Glutamatergic neuron (in vitro differentiated cells): ENCODE measurements at places on chromosomes 2 and 18.

DNA sequence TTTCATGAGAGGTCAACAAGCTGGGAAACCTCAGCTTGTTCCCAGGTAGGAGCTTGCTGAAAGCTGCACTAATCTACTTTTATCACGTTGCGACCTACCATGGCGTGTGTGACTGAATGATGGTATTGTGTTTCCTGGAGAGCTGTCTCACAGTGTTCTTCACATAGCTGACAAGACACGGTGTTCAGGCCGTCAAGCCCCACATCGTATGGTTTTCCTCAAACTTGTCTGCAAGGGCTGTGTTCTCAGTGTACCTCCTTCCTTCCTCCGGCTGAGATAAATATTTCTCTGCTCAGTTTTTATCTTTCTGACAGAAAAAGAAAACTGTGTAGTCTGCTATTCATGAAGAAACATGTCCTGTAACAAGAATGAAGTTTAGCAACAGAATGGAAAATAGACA is 244.8 kb downstream of the DCDC2C start:
- DNase-seq = no peak
- peaks cover 2% of the 10 kb centered on the region for H3K27me3 ChIP-seq
- H3K27ac ChIP-seq = no peak overlapping the region
- H3K4me3 ChIP-seq = no peak overlapping the region
- H3K4me1 ChIP-seq = no peaks in the 10 kb centered on the region

- H3K36me3 ChIP-seq = no peaks in the 10 kb centered on the region
- peaks cover 6% of the 10 kb centered on the region for H3K27me3 ChIP-seq
- H3K4me1 ChIP-seq = peaks cover 11% of the 10 kb centered on the region
- no peak overlapping the region for H3K27ac ChIP-seq
- H3K4me3 ChIP-seq = no peak overlapping the region
- DNase-seq = peak; percentile 94
These were observed 16.6 kb upstream of the E2F6 start for GRCh38 chr2:11482473-11483035.

DNA sequence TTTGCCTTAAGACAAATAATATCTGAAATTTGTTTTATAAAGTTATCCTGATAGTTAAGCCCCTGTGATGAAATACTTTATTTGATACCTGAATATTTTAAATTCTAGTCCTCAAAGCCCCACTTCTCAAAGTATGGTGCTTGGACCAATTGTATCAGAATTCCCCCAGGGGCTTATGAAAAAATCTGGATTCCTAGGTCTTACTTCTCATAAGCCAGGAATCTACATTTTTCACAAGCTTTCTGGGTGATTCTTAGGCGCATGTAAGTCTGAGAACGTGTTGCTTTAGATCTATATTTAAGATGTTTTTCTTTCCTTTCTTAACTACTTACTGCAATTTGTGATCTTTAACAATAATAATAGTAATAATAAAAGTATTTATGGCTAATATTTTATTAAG is 53.1 kb downstream of the MYO1B start:
- peaks cover 20% of the 10 kb centered on the region for H3K4me1 ChIP-seq
- H3K4me3 ChIP-seq = no peak overlapping the region

DNA sequence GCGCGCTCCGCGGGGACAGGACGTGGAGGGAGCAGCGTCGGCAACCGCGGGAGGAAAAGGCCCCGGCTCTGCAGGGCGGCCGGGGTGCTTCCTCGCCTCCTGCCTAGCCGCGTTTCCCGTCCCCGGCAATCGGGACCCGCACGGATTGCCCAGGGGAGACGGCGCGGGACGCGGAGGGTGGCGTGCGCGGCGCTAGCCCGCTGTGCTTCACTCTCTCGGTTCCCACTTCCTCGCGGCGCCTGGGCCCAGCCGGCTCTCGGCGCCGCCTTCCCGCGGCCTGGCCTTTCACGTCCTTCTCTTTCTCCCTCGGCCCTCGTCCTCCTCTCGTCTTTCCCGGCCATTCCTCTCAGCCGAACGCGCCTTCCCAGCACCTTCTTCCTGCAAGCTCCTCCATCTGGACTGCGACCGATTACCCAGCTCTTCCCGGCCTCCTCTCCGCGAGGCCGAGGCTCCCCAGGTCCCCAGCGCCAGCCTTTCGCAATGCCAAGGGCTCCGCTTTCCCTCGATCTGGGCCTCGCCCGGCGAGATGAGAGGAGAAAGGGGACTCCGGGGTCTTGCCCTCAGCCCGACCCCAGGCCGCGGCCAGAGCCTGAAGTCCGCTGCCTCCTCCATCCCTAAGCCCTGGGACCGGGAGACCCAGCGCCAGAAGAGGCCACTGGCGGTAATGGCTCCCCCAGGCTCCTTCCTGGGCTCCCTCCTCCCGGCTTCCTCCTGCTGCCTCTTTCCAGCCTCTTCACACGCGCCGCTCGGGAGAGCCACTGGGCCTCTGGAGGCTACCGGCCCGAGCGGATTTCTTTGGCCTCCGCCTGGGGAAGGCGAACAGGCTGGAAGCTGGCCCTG is 34.3 kb upstream of the ATP6V1B1 start:
- no peaks in the 10 kb centered on the region for H3K36me3 ChIP-seq
- H3K4me1 ChIP-seq = peaks cover 18% of the 10 kb centered on the region
- H3K27me3 ChIP-seq = peaks cover 57% of the 10 kb centered on the region
- peak overlapping the region; percentile 75 for H3K27ac ChIP-seq
- H3K4me3 ChIP-seq = peak overlapping the region; percentile 98

DNA sequence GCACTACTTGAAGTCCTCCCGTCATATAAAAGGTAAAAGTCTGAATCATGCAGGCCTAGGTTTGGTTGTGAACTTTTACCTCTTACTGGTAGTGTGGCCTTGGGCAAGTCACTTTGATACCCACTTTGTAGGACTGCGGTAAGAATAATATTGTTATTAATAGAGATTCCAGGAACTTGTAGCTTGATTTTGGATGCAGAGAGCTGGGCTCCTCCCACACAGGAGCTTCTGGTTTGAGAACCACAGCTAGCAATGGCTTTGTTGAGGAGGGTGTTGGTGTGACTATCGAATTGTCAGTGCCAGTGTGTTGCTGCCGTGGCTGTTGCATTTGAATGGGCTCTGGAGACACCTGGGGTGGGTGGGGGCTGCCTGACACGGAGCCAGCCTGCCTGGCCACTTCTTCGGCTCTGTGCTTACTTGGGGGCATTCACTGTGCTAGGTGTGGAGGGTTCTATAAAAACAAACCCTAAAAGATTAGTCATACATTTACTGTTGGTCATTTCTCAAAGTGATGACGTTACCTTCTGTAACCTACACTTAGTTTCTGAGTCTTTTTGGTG is 38.5 kb downstream of the ASAP2 start:
- no peak for DNase-seq
- peaks cover 4% of the 10 kb centered on the region for H3K27me3 ChIP-seq
- H3K4me1 ChIP-seq = peaks cover 40% of the 10 kb centered on the region
- H3K36me3 ChIP-seq = no peaks in the 10 kb centered on the region
- H3K4me3 ChIP-seq = no peak overlapping the region

DNA sequence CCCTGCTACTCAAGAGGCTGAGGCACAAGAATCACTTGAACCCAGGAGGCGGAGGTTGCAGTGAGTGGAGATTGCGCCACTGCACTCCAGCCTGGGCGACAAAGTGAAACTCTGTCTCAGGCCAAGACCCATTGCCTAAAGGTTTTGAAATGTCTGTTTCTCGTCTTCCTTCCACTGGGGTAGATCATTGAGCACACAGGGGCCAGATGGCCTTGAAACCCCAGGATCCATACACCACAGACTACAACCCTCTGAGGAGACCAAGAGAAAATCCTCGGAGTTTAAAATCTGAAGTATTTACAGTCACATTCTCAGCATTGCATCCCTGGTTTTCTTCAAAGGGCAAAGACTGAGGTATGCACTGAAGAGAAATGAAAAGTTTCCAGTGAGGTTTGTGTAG is 7.1 kb upstream of the EPAS1 start:
- peaks cover 5% of the 10 kb centered on the region for H3K36me3 ChIP-seq
- DNase-seq = no peak
- H3K27me3 ChIP-seq = peaks cover 5% of the 10 kb centered on the region
- H3K4me1 ChIP-seq = peaks cover 2% of the 10 kb centered on the region

GRCh38 chr18:32175265-32175664 is 14.6 kb upstream of the MEP1B start:
- no peaks in the 10 kb centered on the region for H3K36me3 ChIP-seq
- H3K27ac ChIP-seq = no peak overlapping the region
- no peak for DNase-seq
- H3K4me1 ChIP-seq = no peaks in the 10 kb centered on the region

GRCh38 chr2:5995832-5996231 is 303.6 kb downstream of the SOX11 start:
- no peak for DNase-seq
- no peaks in the 10 kb centered on the region for H3K27me3 ChIP-seq
- peaks cover 8% of the 10 kb centered on the region for H3K4me1 ChIP-seq
- H3K4me3 ChIP-seq = no peak overlapping the region
- H3K36me3 ChIP-seq = no peaks in the 10 kb centered on the region
- H3K27ac ChIP-seq = no peak overlapping the region

- peaks cover 7% of the 10 kb centered on the region for H3K27me3 ChIP-seq
- H3K27ac ChIP-seq = peak overlapping the region; percentile 98
- peaks cover 4% of the 10 kb centered on the region for H3K36me3 ChIP-seq
These were observed 376.1 kb upstream of the SOX11 start for GRCh38 chr2:5316001-5316490.

DNA sequence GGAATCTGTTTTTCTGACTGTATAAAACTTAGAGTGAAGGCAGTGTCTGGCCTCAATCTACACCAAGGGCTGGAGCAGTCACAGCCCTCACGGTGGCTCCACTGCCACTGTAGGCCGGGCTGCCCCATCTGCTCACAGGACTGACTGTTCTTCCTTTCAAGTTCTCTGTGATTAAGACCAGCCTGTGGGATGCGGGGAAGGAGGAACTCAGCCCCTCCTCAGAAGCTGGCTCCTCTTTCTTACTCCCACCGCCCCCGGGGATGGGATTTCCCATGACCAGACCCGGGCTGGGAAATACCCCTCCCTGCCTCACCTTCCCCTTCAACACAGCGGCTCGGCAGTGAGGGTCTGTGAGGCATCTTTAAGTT is 106.0 kb downstream of the COPS8 start:
- H3K36me3 ChIP-seq = no peaks in the 10 kb centered on the region
- peaks cover 2% of the 10 kb centered on the region for H3K4me1 ChIP-seq
- H3K27ac ChIP-seq = no peak overlapping the region

DNA sequence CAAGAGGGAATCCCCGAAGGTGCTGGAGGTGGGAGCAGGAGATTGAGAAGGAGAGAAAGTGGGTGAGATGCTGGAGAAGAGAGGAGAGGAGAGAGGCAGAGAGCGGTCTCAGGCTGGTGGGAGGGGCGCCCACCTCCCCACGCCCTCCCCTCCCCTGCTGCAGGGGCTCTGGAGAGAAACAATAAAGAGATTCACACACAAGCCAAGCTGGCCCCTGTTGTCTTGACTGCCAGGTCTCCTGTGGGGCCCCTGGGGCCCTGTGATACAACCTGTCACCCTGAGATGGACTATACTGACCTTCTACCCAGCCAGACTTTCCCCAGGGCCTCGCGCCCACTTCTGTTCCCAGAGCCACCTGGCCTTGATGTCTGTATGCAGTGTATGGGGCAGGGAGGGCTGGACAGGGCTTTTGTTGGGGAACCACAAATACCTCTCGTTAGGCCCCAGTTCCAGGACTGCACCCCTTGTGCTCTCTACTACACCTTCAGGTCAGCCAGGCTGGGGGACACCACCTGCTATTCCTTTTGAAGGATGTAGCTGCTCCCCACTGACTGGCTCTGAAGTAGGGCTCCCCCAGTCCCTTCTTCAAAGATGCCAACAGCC is 8.0 kb upstream of the SPEG start:
- peaks cover 12% of the 10 kb centered on the region for H3K4me1 ChIP-seq
- peaks cover 9% of the 10 kb centered on the region for H3K27me3 ChIP-seq
- no peaks in the 10 kb centered on the region for H3K36me3 ChIP-seq
- H3K4me3 ChIP-seq = no peak overlapping the region
- H3K27ac ChIP-seq = no peak overlapping the region
